ENCODE measurements at places on chromosomes 6 and 20.
A peak's percentile ranks its signal among the peaks of the same experiment; 100 is the strongest.

DNA sequence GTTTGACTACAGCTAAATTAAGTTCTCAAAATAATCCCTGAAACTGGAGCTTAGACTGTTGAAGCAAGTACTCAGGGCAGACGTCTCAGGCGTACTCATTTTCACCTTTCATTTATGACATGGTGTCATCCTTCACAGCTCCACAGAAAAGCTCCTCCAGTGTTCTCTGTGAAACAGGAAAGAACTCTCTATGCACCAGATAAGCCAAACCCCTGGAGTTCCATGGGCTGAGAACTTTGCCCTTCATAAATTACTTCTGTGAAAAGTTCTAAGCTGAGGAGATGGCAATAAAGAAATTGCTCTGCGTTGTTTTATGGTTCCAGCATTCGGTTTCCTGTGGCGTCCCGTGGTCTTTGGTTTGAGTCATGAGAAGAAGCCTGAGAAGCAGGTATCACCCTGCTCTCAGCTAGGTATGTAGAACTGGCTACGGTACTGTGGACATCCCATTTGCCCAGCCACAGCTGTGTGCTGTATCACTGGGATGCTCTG is 20.2 kb upstream of the RREB1 start:
- no peaks in the 10 kb centered on the region for H3K36me3 ChIP-seq
- H3K27me3 ChIP-seq = no peaks in the 10 kb centered on the region
- no peak overlapping the region for H3K27ac ChIP-seq

- H3K27ac ChIP-seq = no peak overlapping the region
- no peaks in the 10 kb centered on the region for H3K4me1 ChIP-seq
- no peaks in the 10 kb centered on the region for H3K36me3 ChIP-seq
- peak; percentile 19 for DNase-seq
- no peak overlapping the region for H3K4me3 ChIP-seq
- H3K27me3 ChIP-seq = no peaks in the 10 kb centered on the region
Observed at GRCh38 chr20:45117581-45117980, 2.6 kb upstream of the WFDC5 start.

DNA sequence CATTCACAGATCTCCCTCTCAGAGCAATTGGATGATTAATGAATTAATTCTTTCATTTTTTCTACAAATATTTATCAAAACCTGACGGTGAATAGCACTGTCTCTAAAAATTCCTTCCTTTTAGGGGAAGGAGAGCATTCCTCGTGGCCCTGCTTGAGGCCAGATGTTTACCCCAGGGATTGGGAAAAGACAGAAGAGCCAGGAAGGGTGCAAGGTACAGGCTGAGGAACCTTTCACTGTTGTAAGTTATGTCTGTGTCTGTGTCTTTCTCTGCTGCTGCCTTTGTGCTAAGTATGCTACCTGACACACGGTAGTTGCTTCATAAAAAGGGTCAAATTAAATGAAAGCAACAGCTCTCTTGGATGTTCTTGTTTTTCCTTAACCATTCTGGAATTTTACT is 27.4 kb upstream of the CCN2 start:
- H3K4me1 ChIP-seq = peaks cover 28% of the 10 kb centered on the region
- H3K4me3 ChIP-seq = no peak overlapping the region
- H3K27ac ChIP-seq = no peak overlapping the region
- DNase-seq = no peak
- no peaks in the 10 kb centered on the region for H3K36me3 ChIP-seq

GRCh38 chr6:168195712-168196111 is 116.7 kb upstream of the FRMD1 start:
- peaks cover 16% of the 10 kb centered on the region for H3K27me3 ChIP-seq
- DNase-seq = no peak
- H3K4me3 ChIP-seq = no peak overlapping the region
- no peaks in the 10 kb centered on the region for H3K36me3 ChIP-seq

GRCh38 chr6:36827261-36828079 is 11.8 kb downstream of the CPNE5 start:
- H3K4me3 ChIP-seq = no peak overlapping the region
- H3K4me1 ChIP-seq = peaks cover 11% of the 10 kb centered on the region
- DNase-seq = peak; percentile 80
- H3K27me3 ChIP-seq = no peaks in the 10 kb centered on the region
- H3K27ac ChIP-seq = no peak overlapping the region
- no peaks in the 10 kb centered on the region for H3K36me3 ChIP-seq

Measured in PC-3 (cell line).